ENCODE measurements at places on chromosomes 5 and 9.

DNA sequence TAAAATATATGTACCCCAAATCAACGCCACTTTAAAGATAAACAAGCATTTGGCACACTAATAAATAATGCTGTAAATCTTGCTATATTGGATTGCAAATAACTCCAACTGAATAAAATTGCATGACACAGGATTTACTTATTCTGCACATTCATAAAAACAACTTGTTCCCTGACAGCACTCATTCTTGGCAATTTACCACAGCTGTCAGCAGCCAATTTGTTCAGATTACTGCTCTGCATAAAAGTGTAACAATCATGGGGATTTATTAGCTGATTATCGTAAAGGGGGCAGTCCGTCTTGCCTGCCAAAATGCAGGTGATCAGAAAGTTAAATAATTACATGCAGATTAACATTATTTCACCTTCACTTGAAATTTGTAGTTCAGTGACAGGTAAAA, 285.3 kb downstream of the SLF1 start:
- DNase-seq: no peak

DNA sequence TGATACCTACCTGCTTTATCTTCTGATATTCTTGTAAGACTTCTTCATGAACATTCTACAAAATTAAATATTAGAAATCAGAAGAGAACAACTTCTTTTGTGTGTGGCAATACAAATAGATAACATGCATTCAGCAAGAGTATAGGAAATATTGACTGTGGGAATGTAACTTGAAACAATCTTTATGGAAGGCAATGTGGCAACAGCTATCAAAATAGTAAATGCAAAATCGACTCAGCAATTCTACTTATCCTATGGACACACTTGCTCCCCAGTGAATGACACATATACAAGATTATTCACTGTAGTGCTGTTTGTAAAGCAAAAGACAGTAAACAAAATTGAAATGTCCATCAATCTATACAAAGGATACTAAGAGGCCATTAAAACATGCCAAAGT, 66.5 kb upstream of the GLRX start:
- no peak for DNase-seq

GRCh38 chr9:107172979-107173347, 110.1 kb upstream of the RAD23B start:
- DNase-seq: peak; percentile 65

GRCh38 chr9:130008538-130008937, 34.5 kb downstream of the FNBP1 start:
- no peak for DNase-seq

- DNase-seq: no peak
Observed at GRCh38 chr5:34765662-34766061, 73.3 kb upstream of the TTC23L start.

- no peak for DNase-seq
Observed at GRCh38 chr9:132582786-132583583, 579 bp downstream of the BARHL1 start.

- DNase-seq: no peak
Observed at GRCh38 chr5:175542966-175543235, 64.5 kb downstream of the SFXN1 start.

GRCh38 chr5:181160152-181160754, 12.9 kb downstream of the OR2V2 start:
- DNase-seq: peak; percentile 89

DNA sequence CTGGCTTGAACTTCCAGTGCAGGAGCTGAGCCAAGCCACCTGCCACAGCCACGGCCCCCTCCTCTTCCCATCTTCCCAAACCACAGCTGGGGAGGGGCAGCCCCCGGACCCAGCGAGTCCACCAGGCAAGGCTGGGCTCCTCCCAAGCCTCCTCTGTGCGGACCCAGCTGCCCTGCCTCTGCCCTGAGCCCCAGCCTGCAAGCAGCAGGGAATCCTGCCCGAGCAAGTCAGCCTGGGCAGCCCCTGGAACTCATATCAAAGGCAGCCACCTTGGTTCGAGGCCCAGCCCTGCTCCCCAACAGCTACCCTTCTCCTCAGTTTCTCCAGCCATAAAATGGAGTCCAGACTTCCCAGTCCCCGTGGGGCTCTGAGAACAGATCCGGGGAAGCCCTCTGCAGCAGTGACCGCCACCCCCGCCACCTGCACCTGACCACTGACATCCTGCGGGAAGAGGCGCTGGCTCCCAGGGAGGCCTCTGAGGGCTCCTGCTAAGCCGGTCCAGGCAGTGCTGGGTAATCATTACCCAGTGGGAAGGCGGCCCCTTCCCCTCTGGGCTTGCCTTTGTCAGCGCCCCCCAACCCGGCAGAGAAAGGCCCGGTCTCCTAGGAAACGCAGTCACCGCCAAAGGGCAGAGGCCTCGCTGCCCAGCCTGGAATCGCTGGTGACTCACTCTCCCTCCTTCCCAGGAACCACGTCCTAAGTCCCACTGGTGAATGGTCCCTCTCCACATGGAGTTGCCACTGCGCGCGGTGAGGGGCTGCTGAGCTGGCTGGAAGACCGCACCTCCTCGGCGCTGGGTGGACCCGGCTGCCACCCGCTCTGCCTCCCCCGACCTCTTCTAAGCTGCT, 1.5 kb downstream of the VAV2 start:
- DNase-seq: no peak

DNA sequence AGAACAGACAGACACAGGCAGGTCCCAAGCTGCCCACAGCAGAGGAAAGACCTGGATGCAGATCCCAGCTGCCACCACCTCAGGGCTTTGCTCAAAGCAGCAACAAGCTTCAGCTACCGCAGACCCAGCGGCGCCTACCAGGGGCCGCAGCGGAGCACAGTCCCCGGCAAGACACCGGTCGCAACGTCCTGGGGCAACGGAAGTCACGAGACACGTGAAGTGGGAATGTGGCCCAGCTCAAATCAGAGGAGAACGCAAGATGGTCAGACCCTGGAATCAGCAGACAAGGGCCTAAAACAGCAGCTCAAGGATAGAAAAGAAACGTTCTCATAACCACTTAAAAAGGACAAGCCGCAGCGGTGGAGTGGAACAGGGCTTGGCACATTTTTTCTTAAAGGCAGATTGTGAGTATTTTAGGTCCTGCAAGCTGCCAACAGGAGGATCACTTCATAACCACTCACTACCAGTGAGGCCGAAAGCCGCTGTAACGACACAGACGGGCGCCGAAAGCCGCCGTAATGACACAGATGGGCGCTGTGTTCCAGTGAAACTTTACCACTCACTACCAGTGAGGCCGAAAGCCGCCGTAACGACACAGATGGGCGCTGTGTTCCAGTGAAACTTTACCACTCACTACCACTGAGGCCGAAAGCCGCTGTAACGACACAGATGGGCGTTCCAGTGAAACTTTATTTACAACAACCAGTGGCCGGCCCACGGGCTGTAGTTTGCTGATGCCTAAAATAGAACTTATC, 21.7 kb downstream of the SLC9A3 start:
- no peak for DNase-seq

- no peak for DNase-seq
Observed at GRCh38 chr5:81534441-81534840, 140.5 kb upstream of the ACOT12 start.

GRCh38 chr5:124030043-124030491, 518.1 kb downstream of the CSNK1G3 start:
- no peak for DNase-seq

GRCh38 chr9:18979367-18979766, 53.6 kb downstream of the SAXO1 start:
- no peak for DNase-seq

GRCh38 chr5:116076496-116076895, 8.3 kb upstream of the COMMD10 start:
- DNase-seq: peak; percentile 83

DNA sequence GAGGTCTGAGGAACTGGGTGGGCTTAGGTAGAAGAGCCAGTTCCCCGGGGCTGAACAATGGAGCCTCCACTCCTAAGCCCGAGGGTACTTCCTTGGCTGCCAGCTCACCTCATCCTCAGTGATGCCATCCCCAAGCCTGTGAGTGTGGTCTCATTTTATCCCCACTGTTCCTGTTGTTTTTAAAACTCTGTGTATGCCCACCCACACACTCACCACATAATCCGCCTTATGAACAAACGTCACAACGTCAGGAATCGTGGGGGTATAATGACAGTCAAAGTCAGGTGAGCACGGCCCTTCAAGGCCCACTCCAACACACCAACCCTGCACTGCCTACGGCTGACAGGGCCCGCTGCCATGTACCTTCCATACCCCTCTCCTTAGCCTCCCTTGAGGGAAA, 61.1 kb downstream of the PTCH1 start:
- DNase-seq: no peak

GRCh38 chr9:99516657-99517049, 294.6 kb downstream of the SEC61B start:
- no peak for DNase-seq

- DNase-seq: no peak
Observed at GRCh38 chr5:71864730-71865601, 145.9 kb downstream of the CARTPT start.

DNA sequence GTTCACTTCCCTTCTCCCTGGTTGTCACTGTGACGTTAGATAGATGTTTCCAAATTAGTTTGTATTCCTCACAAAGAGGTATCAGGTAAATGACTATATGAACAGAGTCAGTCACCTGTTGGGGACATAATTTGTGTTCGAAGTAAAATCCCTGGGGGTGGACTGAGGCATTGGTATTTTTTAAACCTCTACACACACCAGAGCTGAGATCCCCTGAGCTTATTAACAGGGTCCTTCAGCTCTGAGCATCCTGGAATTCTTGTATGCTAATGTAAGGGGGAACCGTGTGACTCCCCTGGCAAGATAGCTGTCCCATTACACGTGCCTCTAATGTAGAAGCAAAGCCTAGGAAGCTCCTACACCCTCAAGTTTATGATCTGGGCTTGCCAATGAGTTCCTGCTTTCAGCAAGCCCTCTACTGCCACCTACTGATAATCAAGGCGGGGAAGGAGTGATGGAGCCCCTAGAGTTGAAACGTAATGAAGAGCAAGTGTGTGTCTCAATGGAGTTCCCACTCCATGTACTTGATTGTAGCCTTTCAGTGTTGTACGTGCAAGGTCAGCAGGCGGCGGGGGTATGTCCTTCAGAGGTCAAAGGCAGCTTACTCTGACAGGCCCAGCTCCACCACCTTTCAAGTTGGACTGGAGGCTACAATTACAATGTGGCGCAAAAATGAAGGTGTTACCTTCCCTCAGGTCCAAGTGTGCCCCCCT, 14.4 kb downstream of the PRKACG start:
- DNase-seq: peak; percentile 88

- DNase-seq: no peak
Observed at GRCh38 chr5:147187099-147187540, 47.7 kb upstream of the STK32A start.

- DNase-seq: no peak
Observed at GRCh38 chr5:50694027-50694590, 27.7 kb downstream of the PARP8 start.

GRCh38 chr9:120767451-120767850, 25.8 kb downstream of the FBXW2 start:
- DNase-seq: no peak

DNA sequence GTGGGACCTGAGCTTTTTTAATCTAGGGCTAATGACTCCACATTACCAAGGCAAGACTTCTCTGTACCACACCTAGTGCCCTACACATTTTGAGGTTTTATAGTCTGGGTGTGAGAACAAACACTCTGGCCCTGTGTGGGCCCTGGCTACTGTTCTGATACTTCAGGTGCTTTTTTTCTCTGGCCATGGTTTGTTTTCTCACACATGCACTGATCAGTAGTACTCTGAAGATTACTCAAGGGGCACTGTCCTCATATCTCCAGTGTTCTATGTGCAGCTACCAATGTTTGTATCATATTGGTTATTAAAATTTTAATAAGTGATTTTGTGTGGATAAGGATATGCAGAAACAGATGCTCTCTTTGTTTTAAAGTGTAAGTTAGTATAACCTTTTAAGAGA, 5.9 kb upstream of the C9orf40 start:
- DNase-seq: no peak

GRCh38 chr9:72300873-72301272, 64.1 kb downstream of the ZFAND5 start:
- no peak for DNase-seq

DNA sequence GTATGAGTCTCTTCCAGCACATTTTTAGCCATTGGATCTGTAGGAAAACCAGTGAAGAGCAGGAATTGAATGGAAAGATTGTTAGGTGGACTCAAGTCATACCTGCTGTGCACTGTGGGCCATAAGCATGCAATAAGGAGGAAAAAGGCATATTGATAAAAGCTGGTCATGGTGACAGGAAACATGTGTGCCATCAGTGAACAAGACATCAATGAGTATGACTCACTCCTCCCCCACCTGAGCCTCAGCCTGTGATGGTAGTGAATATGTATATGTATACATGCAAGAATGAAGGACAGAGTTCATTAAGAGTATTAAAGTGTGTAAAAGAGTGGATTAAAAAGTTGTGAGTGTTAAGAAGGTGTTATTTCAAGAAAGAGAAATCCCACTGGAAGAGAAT, 164.5 kb downstream of the TMEM38B start:
- no peak for DNase-seq

DNA sequence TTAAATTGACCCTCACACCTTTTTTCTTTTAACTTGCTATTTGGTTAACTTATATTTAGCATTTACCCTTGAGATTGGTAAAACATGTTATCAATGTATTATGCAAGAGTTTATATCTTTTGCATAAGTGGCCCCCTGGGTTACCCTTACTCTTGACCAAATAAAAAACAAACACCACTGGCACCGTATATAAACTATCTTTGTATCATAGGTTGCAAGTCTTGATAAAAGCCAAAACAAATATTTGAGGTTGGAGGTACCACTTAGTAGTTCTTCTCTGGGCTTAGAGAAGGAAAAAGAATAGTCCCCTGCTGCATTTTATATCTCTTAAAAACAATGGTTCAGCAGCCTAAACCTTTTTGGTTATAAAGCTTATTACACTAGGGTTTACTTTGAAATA, 61.3 kb downstream of the WDR36 start:
- no peak for DNase-seq

- DNase-seq: no peak
Observed at GRCh38 chr9:13500034-13500433, 220.5 kb upstream of the MPDZ start.

- no peak for DNase-seq
Observed at GRCh38 chr5:65338606-65339151, 143.0 kb downstream of the ADAMTS6 start.

GRCh38 chr9:105141146-105141975, 103.1 kb upstream of the SLC44A1 start:
- DNase-seq: peak; percentile 63

- DNase-seq: no peak
Observed at GRCh38 chr9:123848447-123849085, 81.4 kb downstream of the DENND1A start.

DNA sequence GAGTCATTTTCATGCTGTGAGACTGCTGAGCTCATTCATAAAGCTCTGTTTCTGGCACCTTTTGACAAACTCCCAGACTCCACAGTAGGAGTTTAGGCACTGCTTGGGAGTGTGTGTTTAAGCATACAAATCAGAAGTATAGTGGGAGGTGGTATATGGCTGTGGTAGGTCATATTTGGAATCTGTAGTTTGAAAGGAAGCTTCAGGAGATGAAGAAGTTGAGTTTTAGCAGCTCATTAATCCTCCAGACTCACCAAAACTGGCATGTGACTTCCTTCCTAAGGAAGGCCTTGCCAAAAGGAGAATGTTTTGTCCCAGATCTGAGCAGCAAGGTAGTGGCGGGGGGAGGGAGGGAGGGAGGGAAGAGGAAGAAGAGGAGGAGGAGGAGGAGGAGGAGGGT, 52.8 kb downstream of the SAXO1 start:
- no peak for DNase-seq

GRCh38 chr5:126486332-126486731, 63.1 kb downstream of the GRAMD2B start:
- DNase-seq: no peak

- no peak for DNase-seq
Observed at GRCh38 chr9:20271096-20271495, 351.2 kb downstream of the MLLT3 start.
